AG20443 (cell line): ENCODE measurements at places on chromosomes 16 and 17.

DNA sequence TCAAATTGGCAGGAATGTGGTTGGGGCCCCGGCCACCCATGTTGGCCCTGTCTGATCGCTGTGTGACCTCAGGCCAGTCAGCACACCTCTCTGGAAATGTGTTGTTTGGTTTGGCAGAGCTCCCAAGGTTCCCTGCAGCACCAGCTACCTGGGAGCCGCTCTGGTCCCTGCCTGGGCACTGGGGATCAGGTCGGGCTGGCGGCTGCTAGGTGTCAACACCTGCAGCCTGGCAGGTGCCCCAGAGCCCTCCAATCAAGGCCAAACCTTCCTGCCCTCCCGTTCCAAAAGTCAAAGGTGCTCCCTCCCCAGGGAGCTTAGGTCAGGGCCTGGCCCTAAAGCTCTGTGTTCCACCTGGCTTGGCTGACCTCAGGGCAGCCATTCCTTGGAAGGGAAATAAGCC is 55.9 kb downstream of the ZDHHC7 start:
- DNase-seq: no peak

- no peak for DNase-seq
Measured at GRCh38 chr17:68963958-68964357, 8.8 kb upstream of the ABCA8 start.

DNA sequence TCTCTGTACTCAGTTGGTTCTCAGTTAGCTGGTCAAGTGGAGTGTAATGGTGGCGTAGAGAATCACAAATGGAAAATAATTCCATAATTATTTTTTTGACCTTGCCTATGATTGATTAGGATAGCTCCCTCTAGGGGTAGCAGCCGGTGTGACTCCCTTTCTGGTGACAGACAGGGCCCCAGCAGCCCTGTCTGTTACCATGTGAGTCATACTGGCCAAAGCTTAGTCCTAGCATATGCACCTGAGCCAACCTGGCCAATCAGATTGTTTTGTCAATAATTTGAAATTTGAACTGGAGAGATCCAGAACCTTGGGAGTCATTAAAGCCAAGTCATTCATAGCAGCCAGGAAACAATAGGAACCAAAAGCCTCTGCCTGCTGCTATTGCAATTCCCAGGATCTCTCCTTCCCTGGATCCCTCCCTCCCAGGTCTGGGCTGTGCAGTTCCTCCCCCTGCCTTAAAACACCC is 5.6 kb downstream of the PNPO start:
- DNase-seq: peak; percentile 88

DNA sequence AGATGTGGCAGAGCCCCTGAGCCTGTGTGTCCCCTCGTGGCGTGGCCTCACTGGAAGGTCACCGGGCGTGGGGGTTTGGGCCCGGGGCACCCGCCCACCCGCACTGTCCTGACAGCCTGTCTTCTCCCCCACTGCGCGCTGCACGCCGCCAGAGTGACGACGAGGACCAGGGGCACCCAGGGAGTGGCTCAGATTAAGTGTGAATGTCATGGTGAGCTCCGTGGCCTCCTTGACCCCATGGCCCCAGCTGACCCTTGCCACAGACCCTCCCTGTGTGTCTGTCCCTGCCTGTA is 15.1 kb downstream of the PRSS27 start:
- no peak for DNase-seq

DNA sequence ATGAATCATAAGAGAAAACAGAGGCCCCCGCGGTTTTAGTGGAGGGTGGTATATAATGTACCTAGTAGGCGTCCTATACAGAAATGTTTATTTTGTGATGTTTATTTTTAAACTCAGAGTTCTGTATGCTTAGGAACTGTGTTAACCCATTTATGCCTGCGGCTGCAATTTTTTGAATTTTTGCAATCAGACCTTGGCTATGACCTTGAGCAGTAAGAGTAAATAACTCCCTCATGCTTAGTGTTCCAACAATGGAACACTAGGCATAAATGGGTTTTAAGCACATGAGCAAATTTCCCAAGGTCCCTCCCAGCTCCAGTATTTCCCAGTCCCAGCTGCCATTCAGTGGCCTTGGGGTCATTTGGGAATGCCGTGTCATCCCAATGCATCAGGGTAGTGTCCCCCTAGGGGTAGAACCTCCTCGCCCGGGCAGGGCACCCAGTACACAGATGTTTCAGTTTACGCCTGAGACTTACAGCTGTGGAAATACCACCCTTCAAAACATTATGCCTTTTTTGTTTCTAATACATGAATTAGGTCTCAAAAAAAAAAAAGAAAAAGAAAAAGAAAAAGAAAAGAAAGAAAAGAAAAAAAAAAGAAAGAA is 605.8 kb upstream of the CDH11 start:
- DNase-seq: no peak
